HAP-1 (cell line): ENCODE measurements at places on chromosomes 6 and 20.

DNA sequence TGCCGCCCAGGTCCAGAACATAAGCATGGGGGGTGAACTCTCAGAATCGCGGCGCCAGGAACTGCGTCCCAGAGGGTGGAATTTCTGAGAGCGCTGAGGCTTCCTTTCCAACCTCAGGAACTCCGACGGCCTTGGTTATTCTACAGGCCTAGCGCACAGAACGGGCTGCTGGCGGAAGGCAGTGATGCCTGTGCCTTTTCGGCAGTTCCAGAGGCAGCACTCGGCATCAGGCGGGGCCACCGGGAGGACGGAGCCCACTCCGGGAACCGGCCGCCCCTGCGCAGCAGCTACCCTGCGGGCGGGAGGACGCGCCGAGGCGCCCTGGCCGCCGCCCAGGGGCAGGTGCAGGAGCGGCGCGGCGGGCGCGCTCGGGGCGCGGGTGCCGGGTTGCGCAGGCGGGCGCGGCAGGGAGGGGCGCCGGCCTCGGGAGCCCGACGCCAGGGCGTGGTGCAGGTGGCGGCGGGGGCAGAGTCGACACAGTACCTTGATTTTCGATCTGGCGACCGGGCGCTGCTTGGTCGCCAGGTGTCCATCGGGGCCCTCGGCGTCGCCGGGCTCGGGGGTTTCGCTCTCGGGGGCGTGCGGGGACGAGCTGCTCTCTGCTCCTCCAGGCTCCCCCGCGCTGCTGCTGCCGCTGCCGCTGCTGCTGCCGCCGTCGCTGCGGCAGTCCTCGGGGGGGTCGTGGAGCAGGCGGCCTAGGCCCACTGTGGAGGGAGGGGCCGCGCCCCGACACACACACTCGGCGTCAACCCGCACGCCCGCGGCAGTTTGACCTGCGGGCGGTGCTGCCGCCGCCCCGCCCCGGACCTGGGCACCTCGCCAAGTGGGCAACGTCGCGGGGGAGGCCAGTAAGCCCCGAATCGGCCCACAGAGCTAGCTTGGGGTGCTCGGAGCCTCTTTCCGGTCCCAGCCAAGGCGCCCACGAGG lies 1.3 kb downstream of the OVOL2 start:
- DNase-seq = peak; percentile 30

DNA sequence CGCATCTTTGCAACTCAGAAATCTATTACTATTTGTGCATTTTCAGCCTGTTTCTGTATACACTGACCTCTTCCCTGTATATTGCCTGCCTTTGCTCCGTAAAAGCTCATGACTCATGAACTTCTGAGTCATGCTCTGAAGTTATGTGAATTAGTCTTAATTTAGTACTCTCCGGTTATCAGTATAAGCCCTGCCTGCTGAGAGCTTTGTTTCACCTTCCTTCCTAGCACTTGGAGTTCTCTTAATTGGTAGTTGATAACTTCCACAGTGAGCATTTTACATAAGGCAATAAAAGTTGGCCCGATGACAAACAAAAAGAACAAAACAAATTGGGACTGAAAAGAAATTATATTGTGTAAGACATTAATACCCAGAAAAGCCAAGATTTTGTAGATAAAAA lies 231.4 kb downstream of the GJA1 start:
- no peak for DNase-seq

- no peak for DNase-seq
Observed at GRCh38 chr6:37251211-37251780, 6.3 kb upstream of the TBC1D22B start.

- no peak for DNase-seq
Observed at GRCh38 chr6:163667372-163668060, 253.0 kb downstream of the QKI start.

DNA sequence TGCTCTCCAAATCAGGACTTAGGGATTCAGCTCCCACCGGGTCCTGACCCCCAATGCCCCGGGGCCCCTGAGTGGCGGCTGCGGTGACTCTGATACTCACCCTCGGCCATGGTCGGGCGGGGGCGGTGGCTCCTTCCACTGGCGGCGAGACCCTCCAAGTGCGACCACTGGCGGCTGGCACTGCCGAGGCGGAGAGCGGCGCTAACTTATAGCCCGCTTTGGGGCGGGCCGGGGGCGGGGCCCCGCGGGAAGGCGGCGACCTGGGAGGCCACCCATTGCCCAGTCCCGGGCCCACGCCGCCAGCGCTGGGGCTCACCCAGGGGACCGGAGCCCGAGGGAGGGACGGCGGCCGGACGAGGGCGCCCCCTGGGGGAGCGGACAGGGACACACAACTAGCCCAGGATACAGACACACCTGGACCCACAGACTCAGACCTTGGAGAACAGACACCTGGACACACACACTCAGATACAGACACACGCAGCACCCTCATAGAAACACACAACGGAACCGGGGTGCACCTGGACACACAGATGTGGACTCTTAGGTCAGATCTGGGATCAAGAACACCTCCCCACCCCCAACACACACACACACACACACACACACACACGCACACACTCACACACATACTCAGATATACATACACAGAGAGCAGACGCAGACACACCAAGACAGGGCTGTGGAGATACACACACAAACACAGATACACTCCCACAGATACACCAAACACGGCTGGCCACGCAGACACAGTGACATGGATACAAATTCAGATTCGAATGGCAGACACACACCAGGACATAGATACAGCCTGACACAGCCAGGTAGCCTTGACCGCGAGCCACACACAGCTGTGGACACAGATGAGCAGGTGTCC lies at the start of gene TGM2:
Gene TGM2 (minus strand): TSS at position 182 of the 877 bp plus-strand sequence. CDS start 72 bp downstream, at position 110.
- peak; percentile 66 for DNase-seq

DNA sequence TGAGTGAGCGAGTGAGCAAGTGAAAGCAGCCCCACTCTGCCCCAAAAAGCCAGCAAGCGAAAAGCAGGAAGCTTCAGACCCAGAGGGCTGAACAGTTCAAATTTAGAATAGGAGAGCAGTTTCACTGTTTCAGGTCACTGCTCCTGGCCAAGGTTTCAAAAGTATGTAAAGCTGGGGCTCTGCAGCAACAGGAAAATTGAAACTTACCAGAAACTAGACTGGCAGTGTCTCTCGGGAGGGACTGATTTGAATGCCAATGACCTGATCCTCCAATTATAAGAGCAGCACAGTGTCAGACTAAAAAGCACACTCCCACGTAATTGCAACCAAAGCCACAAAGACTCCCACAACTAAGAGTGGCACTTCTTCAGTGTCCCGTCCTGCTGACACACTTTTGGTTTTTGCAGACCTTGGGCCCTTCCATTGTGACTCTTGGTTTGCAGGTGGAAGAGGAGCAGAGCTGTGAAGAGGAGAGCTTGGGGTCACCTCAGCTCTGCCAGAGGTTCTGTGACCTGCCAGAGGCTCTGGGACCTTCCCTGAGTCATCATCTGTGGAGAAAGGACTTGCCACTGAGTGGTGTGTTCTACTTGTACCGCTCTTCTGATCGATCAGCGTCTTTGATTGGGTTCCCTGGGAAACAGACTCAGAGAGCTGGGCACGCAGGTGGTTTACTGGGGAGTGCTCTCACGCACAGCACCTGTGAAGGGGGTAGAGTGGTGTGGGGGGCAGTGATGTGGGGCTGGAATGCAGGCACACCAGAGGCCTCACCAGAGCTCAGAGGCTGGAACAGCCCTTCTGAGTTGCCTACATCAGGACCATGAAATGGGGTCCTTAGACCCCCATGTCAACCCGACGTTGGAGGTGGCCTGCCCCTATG lies 52.7 kb upstream of the PTGIS start:
- no peak for DNase-seq

- no peak for DNase-seq
Observed at GRCh38 chr6:121297694-121298093, 36.6 kb downstream of the TBC1D32 start.

GRCh38 chr6:39240155-39240757 lies 11.0 kb upstream of the KCNK5 start:
- DNase-seq = no peak

DNA sequence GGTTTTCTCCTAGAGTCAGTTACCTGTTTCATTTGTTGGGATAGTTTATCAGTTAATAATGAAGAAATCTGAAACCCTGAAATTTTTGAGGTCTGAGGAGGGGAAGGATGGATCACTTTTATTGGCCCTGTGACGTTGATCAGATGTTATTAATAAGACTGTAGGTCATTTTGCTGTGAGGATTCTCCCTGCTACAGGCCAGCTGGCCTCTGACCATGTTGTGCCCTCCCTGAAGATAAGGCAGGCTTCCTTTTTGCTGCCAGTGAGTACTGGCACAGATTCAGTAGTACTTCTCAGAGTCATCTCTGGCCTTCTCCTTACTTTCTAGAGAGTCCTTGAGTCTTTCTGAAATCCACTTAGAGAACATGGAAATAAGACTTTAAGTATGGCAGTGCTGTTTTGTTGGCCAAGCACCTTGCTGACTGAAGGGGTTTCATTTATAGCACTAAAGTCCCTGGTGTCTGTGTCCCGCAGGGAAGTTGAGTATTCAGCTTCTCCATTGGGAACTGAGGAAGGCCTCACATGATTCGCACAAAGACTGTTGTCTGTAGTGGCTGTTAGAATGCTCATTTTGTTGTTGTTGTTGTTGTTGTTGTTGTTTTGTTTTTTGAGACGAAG lies 202.6 kb downstream of the DTNBP1 start:
- no peak for DNase-seq

- DNase-seq = no peak
Observed at GRCh38 chr6:75368864-75369402, 84.3 kb upstream of the TMEM30A start.

DNA sequence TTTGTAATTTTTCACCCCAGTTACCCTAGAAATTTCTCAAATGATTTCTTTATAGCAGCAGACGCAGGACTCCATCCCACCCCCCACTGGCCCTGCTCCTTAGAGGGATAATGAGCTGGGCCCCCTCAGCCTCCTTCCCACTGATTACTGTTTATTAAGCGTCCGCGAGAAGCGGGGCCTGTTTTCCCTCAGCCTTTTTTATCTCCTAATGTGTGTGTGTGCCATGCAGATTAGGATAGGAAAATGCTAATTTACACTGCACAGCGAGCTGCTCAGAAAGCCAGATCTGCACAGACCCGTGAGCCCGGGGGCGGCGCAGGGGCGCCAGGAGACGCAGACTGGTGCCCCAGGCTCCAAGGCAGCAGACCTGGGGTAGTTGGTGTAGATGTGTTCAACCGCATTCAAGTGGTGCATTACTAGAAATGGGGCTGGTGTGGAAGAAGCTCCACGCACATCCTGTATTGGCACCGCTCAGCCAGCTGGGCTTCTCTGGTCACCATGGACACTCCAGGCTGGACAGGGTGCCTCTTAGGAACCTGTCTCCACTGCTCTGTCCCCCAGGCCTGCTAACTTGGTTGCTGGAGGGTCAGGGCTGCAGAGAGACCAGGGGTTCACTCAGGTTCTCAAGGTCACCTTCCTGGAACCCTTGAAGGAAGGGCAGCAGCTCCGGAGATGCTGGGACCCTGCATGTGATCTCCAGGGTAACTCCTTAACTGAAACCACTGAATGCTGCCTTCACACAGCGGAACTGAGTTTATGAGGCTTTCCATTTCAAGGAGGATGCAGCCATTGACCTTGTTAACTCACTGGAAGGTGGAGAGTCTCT lies 256.3 kb downstream of the ERMARD start:
- DNase-seq = no peak

- no peak for DNase-seq
Observed at GRCh38 chr6:69026243-69026642, 391.2 kb downstream of the ADGRB3 start.

- DNase-seq = no peak
Observed at GRCh38 chr6:38134704-38135088, 315.2 kb downstream of the ZFAND3 start.

- DNase-seq = no peak
Observed at GRCh38 chr6:72953971-72954381, 271.3 kb downstream of the KHDC1L start.

- no peak for DNase-seq
Observed at GRCh38 chr6:102340311-102340710, 946.8 kb downstream of the GRIK2 start.

GRCh38 chr20:36205026-36205425 lies 31.3 kb upstream of the AAR2 start:
- no peak for DNase-seq

DNA sequence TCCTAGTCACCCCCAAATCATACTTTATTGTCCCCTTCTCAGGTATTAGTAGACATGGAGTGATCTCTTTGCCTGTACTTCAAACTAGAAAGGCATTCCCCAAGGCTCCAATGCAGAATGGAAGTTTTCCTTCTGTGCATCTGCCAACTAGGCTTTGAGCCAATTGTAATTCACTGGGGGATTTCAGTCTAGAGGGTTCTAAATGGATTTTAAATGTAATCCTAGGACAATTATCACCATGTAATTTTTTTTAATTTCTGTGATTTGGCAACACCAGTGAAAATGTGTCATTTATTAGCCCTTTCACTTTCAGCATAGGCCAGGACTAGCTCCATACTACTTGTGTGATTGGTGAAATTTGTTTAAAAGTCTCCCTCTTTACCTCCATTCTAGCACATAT lies 557.6 kb upstream of the MARCKS start:
- no peak for DNase-seq

- no peak for DNase-seq
Observed at GRCh38 chr6:27872642-27873020, 39.6 kb downstream of the OR2B2 start.

GRCh38 chr6:158687506-158687905 lies 37.7 kb downstream of the SYTL3 start:
- DNase-seq = no peak

- no peak for DNase-seq
Observed at GRCh38 chr6:23663652-23664051, 462.4 kb upstream of the NRSN1 start.

- DNase-seq = peak; percentile 59
Observed at GRCh38 chr6:112253498-112253840, 898 bp downstream of the LAMA4 start.

- DNase-seq = no peak
Observed at GRCh38 chr6:116797585-116797984, 31.3 kb downstream of the GPRC6A start.

- no peak for DNase-seq
Observed at GRCh38 chr6:93318121-93318520, 101.2 kb downstream of the EPHA7 start.

DNA sequence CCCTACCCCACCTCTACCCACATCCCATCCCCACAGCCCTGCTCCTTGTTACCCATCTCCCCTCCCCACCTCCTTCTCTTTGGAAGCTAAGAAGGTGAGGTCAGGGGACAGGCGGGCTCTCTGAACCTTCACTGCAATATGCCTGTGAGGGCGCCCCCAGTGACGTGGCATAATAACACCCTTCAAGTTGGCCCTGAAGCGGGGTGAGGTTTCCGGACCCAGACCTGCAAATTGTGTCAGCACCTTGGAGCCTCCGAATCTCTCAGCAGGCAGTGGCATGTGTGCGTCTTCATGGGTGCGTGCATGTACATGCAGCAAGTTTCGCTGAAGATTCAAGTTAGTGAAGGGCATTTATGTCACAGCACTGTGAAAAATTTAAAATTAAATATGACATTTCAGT lies 114.6 kb downstream of the SOBP start:
- no peak for DNase-seq

DNA sequence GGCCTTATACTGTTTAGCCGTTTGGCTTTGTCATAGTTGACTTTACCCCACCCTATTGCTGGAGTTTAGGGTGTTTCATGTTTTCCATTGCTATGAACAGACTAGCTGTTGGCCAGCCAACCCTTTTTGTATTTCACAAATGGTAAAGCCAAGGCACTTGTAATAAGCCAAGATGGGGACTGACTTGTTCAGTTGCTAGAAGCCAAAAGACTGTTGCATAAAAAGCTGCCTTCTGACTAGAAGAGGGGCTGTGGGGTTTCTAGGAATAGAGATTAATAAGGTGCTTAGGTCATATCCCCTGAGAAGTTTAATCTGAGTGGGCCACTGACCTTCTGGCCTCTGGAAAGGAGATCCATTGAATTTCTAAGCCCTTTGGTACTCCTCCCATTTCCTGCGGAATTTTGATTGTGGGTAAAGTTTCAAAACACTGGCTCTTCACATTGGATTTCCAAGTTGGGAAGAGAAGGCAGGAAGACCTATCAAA lies 211.1 kb downstream of the PLCB4 start:
- DNase-seq = no peak
